ENCODE measurements at places on chromosomes 5 and 9.
A peak's percentile ranks its signal among the peaks of the same experiment; 100 is the strongest.

- no peak overlapping the region for H3K27ac ChIP-seq
- no peaks in the 10 kb centered on the region for H3K27me3 ChIP-seq
- no peak overlapping the region for H3K4me3 ChIP-seq
Observed at GRCh38 chr9:76400534-76401096, 6.4 kb upstream of the RFK start.

GRCh38 chr5:159430361-159431012 lies 100.2 kb upstream of the IL12B start:
- no peaks in the 10 kb centered on the region for H3K36me3 ChIP-seq
- H3K4me3 ChIP-seq: no peak overlapping the region
- H3K27ac ChIP-seq: no peak overlapping the region
- no peaks in the 10 kb centered on the region for H3K4me1 ChIP-seq
- H3K27me3 ChIP-seq: no peaks in the 10 kb centered on the region
- DNase-seq: no peak

DNA sequence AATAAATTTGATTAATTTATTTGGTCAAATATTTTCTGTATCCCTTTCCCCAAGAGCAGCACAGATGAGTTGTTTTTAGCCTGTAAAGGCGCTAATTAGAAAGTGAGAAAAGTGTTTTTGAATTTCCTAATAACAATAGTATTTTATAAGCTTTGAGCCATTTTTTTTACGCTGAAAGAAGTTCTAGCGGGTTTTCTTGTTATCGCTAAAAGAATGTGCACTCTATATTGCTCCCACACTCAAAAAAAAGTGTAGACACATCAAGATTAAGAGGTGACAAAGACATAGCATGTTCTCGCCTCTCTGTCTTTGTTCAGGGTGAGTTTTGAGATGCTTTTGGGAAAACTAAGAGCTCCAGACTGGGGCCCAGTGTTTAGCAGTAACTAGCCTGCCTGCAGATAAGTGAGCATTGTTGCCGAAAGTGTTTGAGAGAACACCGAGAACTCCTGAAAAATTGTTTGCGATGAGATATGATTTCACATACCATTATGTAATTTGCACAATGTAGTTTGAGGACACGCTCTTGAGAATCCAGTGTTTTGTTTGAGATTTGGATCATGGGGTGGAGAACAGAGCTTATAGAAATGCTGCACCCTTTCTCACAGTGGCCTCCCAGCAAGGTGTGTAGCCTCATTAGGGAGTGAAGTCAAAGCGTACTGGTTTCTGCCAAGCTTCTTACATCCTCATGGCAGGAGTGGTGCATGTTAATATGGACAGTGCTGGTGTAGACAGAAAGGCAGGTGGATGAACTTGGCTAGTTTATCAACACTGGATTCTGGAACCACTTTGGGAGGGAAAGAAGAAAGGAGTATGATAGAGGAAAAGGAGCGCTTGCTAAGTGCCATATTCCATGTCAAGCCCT lies 1.5 kb downstream of the F2R start:
- H3K4me1 ChIP-seq: peaks cover 35% of the 10 kb centered on the region
- H3K27ac ChIP-seq: no peak overlapping the region
- H3K4me3 ChIP-seq: peak overlapping the region; percentile 78
- no peak for DNase-seq
- no peaks in the 10 kb centered on the region for H3K27me3 ChIP-seq

DNA sequence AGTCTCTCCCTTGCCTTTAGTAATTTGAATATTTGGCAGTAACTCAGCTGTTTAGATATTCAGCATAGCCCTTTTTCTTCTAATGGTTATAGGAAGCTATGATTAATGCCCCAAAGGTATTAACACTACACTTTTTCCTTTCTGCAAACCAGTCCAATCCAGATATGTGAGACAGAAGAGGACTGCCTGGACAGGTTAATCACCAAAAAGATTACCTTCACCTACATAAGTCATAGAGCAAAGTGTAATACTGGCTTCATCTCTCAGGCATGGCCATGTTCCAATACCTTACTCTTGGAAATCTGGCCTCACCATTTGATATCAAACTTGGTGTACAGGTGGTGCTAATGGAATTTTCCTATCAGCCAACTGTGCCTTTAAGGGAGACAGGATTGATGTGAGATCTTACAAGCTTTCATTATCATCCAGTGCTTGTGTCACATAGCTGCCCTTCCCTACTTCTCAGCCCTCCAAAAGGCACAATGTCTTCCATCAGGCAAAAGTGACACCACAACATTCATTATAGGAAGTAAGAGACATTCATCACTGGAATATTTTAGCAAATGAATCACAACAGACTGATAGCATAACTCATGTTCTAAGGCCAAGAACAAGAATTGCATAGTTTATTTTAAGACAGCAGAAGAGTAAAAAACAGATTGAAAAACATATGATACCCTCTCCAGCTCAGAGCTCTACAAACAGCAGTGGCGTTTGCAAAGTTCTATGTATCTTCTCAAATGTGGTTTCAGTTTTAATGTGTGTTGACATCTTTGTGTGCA lies 91.2 kb upstream of the PAM start:
- no peaks in the 10 kb centered on the region for H3K36me3 ChIP-seq
- no peaks in the 10 kb centered on the region for H3K27me3 ChIP-seq
- H3K4me1 ChIP-seq: peaks cover 17% of the 10 kb centered on the region

DNA sequence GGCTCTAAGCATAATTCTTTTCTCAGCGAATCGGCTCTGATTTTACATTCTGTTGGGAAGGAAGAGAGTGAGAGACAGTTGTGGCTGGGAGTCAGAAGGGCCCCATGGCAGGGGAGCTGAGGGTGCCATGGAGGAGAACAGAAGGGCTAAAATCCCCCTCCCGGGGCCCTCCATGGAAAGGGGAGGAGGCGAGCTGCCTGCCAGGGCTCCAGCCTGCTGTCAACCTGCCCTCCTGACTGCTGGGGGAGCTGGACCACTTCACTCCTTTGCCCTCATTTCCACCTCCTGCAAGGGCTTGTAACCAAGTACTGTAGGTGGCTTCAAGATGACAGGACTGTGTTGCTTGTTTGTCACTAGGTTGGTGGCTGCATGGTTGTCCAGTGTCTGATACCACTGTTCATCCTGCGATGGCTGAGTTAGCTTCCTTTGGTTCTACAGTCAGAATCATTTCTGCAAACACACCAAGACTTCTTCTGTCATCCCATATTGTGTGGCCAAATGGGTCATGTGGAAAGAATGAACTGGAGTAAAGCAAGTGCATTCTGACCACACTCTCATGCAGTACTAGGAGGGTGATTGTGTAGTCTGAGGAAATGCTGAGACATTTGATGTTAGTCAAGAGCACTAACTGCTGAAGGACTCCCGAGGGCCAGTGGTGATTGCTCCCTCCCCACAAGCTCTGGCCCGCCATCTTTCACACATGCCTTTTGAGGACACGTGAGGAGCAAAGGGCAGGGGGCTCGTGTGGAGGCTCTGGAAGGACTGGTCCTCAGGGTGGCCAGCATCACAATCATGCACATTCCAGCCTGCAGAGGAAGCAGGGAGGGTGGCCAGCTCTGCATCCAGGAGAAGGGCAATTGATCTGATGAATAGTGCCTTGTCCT lies 307.2 kb downstream of the GADD45G start:
- DNase-seq: no peak
- H3K27me3 ChIP-seq: no peaks in the 10 kb centered on the region
- H3K4me3 ChIP-seq: no peak overlapping the region
- H3K36me3 ChIP-seq: no peaks in the 10 kb centered on the region

DNA sequence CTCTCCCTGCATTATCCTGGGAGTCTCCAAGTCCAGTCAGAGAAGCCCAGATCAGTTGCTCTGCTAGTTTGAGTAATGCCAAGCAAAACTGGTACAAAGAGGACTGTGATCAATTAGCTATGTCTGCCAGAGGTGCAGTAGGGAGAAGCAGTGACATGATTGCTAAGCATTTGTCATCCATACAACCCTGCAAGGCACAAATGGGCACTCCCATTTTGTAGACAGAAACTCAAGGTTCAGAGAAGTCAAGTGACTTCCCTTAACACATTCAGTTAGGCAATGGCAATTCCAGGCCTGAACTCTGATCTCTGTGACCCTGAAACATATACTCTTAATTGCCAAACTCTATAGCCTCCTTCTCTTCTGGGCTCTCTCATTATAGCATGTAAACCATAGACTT lies 34.0 kb downstream of the NDST1 start:
- H3K4me3 ChIP-seq: no peak overlapping the region
- DNase-seq: no peak
- H3K36me3 ChIP-seq: peaks cover 60% of the 10 kb centered on the region

- H3K4me1 ChIP-seq: no peaks in the 10 kb centered on the region
- H3K27ac ChIP-seq: no peak overlapping the region
- no peak for DNase-seq
Observed at GRCh38 chr9:129365196-129365595, 187.1 kb upstream of the IER5L start.

DNA sequence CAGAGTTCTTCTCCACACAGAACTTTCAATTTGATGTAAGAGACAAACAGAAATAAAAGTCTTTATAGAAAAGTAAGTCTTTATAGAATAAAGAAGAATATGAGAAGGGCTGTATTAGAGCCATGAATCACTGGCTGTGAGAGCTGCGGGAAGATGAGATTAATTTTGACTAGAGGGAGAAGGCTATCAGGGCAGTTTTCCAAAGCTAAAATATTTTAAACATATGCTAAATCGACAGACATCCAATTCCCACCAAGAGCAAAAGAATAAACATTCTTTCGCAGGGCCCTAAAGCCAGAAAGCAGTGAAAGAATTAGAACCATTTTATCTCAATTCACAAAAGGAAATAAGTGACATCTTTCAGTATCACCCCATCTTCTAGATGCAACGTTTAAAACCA lies 208.3 kb upstream of the MAP3K1 start:
- no peak for DNase-seq
- no peaks in the 10 kb centered on the region for H3K36me3 ChIP-seq
- no peaks in the 10 kb centered on the region for H3K27me3 ChIP-seq
- H3K4me3 ChIP-seq: no peak overlapping the region
- no peaks in the 10 kb centered on the region for H3K4me1 ChIP-seq
- H3K27ac ChIP-seq: no peak overlapping the region

DNA sequence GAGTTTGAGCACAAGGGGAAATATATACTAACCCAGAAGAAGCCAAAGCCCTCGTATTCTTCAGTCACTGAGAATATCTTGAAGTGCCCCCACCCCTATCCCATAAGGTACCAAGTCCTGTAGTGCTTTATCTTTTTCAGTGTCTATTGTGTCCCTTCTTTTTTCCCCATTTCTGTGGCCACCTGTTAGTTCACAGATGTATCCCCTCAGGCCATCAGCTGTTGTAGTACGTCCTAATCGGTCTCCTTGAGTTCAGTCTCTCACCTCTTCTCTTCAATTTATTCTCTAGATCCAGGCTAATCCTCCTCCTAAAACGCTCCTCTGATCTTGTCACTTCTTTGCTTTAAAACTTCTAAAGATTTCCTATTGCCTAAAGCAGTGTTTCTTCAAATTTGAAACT lies 10.4 kb downstream of the RGS7BP start:
- H3K27me3 ChIP-seq: no peaks in the 10 kb centered on the region
- no peaks in the 10 kb centered on the region for H3K36me3 ChIP-seq
- no peak overlapping the region for H3K4me3 ChIP-seq
- H3K4me1 ChIP-seq: no peaks in the 10 kb centered on the region

DNA sequence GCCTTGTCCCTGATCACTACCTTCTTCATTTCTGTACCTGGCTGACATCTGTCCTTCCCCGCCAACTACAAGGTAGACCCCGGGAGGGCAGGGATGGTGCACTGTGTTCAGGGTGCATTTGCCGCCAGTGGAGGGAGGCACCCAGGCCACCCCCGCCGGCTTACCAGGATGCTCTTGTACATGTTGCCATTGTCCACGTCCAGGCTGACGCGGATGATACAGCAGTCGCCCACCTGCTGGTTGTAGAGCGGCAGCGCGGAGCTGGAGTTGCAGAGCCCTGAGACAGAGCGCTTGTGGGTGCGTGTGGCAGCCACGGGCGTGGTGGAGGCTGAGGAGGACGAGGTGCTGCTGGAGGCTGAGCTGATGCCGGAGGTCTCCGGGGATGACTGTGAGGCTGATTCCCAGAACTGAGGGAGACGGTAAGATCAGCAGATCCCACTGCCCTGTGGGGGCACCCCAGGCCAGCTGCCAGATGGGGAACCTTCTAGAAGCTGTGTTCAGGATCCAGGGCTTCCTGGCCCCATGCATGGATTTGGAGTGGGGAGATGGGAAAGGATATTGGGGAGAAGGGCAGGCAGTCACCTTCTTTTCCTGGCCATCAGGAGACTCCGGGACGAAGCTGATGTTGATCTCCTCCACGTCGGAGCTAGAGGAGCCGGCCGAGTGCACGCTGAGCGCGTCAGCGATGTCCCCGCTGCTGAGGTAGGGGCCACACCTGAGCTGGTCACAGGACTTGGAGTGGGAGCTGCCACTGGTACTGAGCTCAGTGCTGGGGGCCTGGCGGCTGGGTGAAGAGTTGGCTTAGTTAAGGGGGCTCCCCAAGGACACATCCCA lies 19.5 kb downstream of the RALGDS start:
- H3K36me3 ChIP-seq: peaks cover 12% of the 10 kb centered on the region
- peaks cover 8% of the 10 kb centered on the region for H3K4me1 ChIP-seq
- H3K27ac ChIP-seq: no peak overlapping the region
- no peak for DNase-seq
- no peak overlapping the region for H3K4me3 ChIP-seq

- DNase-seq: no peak
- H3K27ac ChIP-seq: no peak overlapping the region
- H3K27me3 ChIP-seq: no peaks in the 10 kb centered on the region
- H3K36me3 ChIP-seq: no peaks in the 10 kb centered on the region
Observed at GRCh38 chr9:100589582-100589981, 11.7 kb downstream of the CAVIN4 start.

- H3K27me3 ChIP-seq: no peaks in the 10 kb centered on the region
- peaks cover 15% of the 10 kb centered on the region for H3K36me3 ChIP-seq
- H3K4me3 ChIP-seq: peak within 1 kb of the TSS; percentile 24
- peak; percentile 96 for DNase-seq
Observed at GRCh38 chr5:179793468-179794139, at the start of gene LTC4S. TSS of gene LTC4S (plus strand) at chr5:179793986. CDS start at chr5:179794081, 95 bp downstream.

GRCh38 chr5:2110934-2111462 lies 228.3 kb upstream of the IRX4 start:
- no peak overlapping the region for H3K27ac ChIP-seq
- H3K36me3 ChIP-seq: no peaks in the 10 kb centered on the region
- H3K4me3 ChIP-seq: no peak overlapping the region
- DNase-seq: no peak
- no peaks in the 10 kb centered on the region for H3K27me3 ChIP-seq

GRCh38 chr5:157247267-157247666 lies 18.7 kb upstream of the CYFIP2 start:
- H3K4me3 ChIP-seq: no peak overlapping the region
- no peaks in the 10 kb centered on the region for H3K27me3 ChIP-seq
- H3K36me3 ChIP-seq: no peaks in the 10 kb centered on the region
- no peak for DNase-seq

GRCh38 chr5:149174847-149175234 lies 33.5 kb downstream of the ABLIM3 start:
- no peaks in the 10 kb centered on the region for H3K27me3 ChIP-seq
- no peak for DNase-seq
- H3K4me3 ChIP-seq: no peak overlapping the region
- H3K27ac ChIP-seq: peak overlapping the region; percentile 65
- peaks cover 42% of the 10 kb centered on the region for H3K4me1 ChIP-seq

DNA sequence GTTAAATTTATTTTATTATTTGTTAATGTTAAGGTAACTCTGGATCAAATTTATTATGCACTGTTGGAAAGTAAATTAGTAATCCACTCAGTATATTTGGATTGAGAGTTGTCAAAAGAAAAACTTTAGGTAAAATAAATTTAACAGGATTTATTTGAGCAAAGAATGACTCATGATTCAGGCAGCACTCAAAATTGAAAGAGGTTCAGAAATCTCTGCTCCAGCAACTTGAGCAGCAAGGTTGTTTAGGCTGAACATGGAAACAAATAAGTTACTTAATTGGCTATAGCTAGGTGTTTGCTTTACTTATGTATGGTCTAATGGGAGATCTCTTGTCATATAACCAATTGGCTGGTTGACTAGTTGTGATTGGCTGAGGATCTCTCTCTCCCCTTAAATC lies 296.2 kb upstream of the EDIL3 start:
- no peak overlapping the region for H3K4me3 ChIP-seq
- no peaks in the 10 kb centered on the region for H3K36me3 ChIP-seq
- no peaks in the 10 kb centered on the region for H3K4me1 ChIP-seq
- no peak overlapping the region for H3K27ac ChIP-seq
- DNase-seq: no peak

Data from vagina (tissue), 2 donors.